Cerebellum (tissue), 4 donors: ENCODE measurements at places on chromosomes 7 and 10. TPM values are rescaled to one million over a fixed set of nuclear protein-coding genes. Genes with fewer than 3 reads are reported as not detected.

Gene SYNPO2L
- not detected for total RNA-seq

Gene TAF3
- total RNA-seq, result 3.2 TPM

Gene CYP2C18
- not detected for total RNA-seq

Gene RPEL1
- not detected for total RNA-seq

Gene LBX1
- total RNA-seq, result 1.6 TPM

Gene ADRA2A
- total RNA-seq, result 8.5 TPM
